ENCODE measurements at places on chromosomes 3 and 15. TPM values are rescaled to one million over a fixed set of nuclear protein-coding genes. Genes with fewer than 3 reads are reported as not detected.

Gene PPCDC
- 35.2 TPM for polyA plus RNA-seq

Gene EBLN2
- polyA plus RNA-seq: 0.56 TPM

Gene MSL2
- 18.7 TPM for polyA plus RNA-seq

Gene ARL6IP5
- polyA plus RNA-seq: 100 TPM
